NCI-H1417 treated with DMSO at 0.1 percent for 48 hours (cell line): ENCODE measurements at places on chromosomes 5 and 9.
A peak's percentile ranks its signal among the peaks of the same experiment; 100 is the strongest.

DNA sequence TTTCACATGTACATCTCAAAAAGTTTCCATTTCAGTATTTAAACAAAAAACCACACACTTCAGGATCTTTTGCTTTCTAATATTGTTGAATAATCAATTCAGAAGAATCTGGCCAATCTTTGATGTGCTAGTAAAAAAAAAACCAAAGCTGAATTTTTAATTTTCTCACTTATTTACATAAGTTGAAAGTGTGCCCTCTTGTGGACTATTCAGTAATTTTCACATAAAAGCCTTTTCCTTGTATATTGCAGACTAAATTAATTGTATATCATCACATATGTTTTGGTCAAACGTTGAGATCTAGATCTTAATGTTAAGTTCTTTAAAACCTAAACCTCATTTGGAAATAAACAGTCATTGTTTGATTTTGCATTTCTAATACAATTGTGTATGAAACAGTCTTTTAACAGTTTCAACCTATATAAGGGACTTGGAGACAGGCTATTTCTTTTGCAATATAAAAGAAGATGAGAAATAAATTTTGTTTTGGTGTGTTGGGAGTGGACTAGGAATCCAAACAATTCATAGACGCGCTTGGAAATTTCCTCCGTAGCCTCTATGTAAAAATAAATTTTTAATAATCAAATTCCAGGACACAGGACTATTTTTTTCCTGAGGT lies 68.1 kb downstream of the NIPBL start:
- DNase-seq, result no peak

- no peak for DNase-seq
These were observed 267.9 kb downstream of the ENC1 start for GRCh38 chr5:74372502-74373064.

- DNase-seq, result no peak
These were observed 18.5 kb upstream of the TOR2A start for GRCh38 chr9:127753622-127754021.

DNA sequence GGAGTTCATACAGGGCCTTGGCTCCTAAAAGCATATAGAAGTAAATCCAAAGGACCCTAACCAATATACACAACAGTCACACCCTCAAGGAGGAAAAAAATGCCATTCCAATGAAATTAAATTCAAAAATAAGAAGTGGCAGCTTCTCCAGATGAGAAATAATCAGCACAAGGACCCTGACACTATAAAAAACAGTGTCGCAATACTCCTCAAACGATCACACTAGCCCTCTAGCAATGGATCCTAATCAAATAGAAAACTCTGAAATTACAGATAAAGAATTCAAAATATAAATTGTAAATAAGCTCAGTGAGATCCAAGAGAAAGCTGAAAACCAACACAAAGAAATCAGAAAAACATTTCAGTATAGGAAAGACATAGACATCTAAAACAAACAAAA lies 33.5 kb upstream of the HTR4 start:
- no peak for DNase-seq

DNA sequence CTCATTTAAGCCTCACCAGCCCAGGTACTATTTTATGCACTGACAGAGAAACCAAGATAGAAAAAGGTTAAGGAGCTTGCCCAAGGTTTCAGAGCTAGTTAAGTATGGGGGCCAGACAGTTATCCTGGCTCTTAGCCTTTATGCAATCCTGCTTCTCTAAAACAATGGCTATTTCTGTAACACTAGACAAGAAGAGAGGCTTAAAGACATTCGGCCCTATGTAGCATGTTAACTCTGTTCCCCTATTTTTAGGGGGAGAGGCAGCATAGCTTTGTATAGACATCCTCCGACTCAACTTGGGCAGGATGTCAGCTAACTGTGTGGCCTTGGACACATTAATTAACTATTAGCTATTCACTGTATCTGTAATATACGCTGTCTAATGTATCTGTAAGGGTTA lies 54.6 kb downstream of the LHFPL2 start:
- no peak for DNase-seq

- no peak for DNase-seq
These were observed 6.0 kb upstream of the SFXN1 start for GRCh38 chr5:175472378-175472777.

GRCh38 chr9:138043411-138044345 lies 166.1 kb downstream of the CACNA1B start:
- DNase-seq, result no peak

- DNase-seq, result no peak
These were observed 42.9 kb downstream of the KIF2A start for GRCh38 chr5:62348723-62349481.

- DNase-seq, result no peak
These were observed 106.7 kb upstream of the IER5L start for GRCh38 chr9:129284607-129285291.

DNA sequence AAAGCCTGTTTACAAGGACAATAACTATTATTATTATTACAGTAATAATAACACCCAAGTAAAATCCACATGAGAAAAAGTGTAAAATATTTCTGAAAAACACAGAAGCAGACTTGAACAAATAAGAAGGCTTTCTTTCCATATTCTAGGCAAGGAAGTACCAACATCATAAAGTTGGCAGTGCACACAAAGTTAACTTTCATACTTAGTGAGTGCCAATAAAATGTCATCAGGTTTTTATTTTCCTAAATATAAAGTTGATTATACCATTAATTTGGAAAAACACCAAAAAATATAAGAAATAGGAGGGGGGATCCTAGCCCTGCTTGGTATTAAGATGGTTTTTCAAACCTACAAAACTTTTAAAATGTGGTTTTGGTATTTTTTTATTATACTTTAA lies 161.4 kb downstream of the PRELID2 start:
- no peak for DNase-seq

- no peak for DNase-seq
These were observed 20.0 kb upstream of the NPM1 start for GRCh38 chr5:171367424-171368370.

- DNase-seq, result no peak
These were observed 746 bp downstream of the RGS3 start for GRCh38 chr9:113464286-113464660.

DNA sequence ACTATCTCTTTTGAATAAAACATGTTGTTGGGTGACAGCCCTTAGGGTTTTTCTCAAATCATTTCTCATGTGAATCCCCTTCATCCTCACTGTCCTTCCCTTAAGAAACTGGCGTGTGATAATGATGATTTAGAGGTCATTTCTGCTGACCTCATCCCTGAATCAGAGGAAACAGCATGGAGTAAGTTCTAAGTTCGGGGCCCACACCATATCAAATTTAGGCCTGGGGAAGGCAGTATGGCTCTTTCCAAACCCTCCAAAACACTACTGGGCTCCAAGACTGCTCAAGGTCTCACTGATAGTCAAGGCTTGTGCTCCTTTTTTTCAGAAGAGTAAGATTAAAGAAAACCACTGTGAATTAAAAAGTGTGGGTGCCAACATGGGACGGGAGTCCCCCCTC lies 872 bp upstream of the SMIM3 start:
- DNase-seq, result no peak

GRCh38 chr5:41925555-41925951 lies 472 bp downstream of the FBXO4 start:
- DNase-seq, result no peak

DNA sequence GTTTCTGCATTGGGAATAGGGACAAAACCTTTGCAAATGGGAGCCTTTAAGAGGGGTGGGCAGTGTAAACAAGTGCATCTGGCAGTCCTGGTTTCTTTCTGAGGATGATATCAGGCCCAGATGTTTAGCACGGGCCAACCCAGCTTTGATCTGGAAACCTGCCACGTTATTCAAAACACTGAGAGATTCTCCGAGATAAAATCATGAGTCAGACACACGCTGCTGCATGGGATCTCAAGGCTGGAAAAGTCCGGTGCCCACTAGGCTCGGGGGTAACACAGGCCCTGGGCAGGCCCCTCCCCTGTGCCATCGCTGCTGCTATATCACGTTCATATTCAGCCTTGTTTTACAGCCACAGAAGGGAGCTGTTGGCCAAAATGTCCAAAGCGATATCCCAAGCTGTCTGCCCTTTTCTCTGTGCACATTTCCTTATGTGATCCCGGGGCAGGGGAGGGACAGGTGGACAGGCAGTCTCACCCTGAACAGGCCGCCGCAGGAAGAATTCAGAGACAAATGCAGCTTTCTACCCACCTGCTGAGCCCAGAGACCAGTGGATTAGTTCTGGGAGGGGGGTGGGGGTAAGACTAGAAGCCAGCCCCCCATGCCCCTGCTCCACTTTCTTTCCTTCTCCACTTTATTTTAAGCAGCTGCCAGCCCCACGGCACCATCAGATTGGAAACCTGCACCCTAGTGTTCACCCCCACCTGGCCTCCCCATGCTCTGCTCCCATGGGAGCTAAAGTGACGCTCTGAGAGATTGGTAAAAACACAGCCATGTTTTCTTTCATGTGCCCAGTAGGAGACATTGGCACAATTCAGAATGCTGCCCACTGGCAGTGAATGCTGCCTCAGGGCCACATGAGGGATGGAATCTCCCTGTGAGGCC lies 63.1 kb downstream of the TMOD1 start:
- DNase-seq, result no peak

DNA sequence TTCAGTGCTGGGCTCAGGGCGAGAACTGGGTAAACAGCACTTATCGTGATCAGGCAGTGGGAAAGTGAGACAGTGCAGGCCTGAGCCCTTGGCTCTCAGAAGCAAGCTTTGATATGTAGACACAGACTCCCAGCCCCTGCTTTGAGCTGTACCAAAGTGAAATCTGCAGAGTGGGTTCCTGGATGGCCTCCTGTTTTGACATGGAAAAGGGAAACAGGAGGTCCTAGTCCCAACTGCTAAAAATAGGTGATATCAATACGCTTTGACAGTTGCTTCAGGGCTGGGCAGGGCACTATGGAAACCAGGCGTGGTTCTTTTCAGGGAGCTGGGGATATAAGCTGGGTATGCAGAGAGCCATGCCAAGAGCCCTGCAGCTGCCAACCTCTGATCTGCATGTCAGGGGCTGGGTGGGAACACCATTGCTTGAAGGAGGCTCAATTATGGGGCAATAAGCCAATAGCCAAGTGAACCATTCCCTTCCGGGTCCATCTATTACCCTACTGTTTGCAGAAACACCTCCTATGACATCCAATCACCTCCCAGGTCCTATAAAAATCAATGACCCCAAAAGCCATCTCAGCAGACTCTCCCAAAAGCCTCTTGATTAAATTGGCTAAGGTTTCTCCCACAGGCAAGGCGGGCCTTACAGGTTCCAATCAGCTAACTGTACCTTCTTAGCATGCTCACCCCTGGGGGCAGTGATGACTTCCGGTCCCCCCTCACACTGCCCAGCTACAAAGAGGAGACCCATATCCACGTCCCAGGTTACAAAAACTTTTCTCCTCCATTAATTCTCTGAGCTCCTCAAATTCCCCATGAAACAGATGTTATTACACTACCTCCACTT lies 45.8 kb downstream of the EPB41L4B start:
- DNase-seq, result no peak

DNA sequence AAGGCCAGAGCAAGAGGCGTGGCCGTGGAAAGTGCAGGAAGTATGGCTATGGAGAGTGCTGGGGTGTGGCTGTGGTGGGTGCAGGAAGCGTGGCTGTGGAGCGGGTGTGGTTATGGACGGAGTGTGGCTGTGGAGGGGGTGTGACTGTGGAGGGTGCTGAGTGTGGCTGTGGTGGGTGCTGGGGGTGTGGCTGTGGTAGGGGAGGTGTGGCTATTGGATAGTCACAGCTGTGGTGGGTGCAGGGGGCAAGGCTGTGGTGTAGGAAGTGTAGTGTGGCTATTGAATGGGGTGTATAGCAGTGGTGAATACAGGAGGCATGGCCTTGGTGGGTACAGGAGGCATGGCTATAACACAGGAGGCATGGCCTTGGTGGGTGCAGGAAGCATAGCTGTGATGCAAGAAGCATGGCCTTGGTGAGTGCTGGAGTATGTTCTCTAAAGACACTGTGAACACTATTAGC lies 40.8 kb upstream of the SPATA31C2 start:
- DNase-seq, result no peak

DNA sequence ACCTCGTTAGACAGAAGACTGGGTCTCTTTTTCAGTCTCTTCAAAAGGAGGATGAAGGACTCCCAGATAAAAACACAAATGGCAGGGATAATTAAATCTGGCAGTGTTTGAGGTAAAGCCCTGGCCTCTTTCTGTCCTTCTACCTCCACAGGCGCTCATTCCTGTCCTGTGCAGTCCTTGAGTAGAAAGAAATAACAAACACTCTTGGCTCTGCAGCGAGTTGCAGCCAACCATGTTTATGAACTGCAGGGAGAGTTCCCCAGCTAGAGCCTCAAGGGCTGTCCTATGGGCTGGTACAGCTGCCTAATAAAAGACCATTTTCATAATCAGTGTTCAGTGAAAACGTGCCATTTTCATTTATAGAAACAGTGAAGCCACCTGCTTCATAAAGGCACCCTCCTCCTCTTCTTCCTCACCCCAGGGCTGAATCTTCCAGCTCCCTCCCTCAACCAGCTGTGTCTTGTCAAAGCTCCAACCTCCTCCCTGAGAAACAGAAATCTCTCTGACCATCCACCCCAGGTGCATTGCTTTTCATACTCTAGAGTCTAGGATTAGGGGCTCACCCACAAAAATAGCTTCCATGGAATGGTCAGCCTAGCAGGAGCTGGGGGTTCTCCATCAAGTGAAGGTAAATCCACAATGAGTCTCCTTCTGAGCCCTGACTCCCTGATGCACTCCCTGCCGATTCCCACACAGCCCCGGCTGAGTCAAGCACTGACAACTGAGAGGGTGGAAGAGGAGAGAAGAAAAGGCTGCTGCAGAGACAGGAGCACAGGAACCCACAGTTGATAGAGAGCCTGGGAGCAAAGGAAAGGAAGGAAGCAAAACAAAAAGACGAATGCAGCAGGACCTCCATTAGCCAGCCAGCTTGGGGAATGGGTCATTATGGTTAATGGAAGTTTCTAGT lies 150.7 kb downstream of the CMYA5 start:
- DNase-seq, result no peak

DNA sequence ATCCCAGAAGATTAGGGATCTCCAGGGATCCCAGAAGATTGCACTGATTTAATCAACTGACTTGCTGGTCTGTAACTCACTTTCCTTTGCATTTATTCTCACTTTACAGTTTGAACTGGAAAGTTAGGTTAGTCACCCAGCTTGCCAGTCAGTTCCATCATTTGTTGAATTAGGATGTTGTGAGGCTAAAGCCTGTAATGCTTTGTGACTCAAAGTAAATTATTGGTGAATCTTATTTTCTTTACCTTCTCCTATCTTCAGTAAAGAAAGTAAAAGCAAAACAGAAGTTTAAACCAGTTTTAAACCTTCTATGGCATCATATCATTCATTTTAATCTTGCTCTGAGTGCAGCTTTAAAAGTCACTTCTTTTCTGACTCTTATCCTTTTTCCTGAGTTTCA lies 85.8 kb downstream of the SLC44A1 start:
- no peak for DNase-seq

DNA sequence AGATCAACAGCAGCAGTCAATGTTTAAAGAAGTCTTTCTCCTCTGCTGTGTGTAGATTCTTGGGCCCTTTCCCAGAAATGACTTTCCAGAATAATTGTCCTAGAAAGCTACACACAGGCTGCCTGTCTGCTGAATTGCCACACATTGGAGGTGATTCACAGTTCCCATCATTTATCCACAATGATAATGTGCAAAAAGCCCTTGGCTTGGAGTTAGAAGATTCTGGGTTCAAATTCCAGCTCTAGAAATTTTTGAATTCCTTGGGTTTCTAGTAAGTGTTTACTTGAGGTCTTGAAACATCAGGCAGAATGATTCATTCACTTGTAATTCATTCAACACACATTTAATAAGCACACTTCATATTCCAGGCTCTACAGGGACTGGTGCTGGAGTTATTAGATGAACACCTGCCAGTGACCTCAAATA lies 28.6 kb upstream of the EPB41L4B start:
- DNase-seq, result peak; percentile 95

- no peak for DNase-seq
These were observed 180.2 kb downstream of the FBXL17 start for GRCh38 chr5:108201721-108202120.

- no peak for DNase-seq
These were observed 247.7 kb downstream of the PJA2 start for GRCh38 chr5:109161914-109162683.
